Activated naive CD8-positive, alpha-beta T cell treated with anti-CD3 and anti-CD28 coated beads for 36 hours (primary cell): ENCODE measurements at places on chromosomes 2 and 18.

GRCh38 chr2:10722252-10722825 lies 909 bp downstream of the ATP6V1C2 start:
- no peak for DNase-seq

DNA sequence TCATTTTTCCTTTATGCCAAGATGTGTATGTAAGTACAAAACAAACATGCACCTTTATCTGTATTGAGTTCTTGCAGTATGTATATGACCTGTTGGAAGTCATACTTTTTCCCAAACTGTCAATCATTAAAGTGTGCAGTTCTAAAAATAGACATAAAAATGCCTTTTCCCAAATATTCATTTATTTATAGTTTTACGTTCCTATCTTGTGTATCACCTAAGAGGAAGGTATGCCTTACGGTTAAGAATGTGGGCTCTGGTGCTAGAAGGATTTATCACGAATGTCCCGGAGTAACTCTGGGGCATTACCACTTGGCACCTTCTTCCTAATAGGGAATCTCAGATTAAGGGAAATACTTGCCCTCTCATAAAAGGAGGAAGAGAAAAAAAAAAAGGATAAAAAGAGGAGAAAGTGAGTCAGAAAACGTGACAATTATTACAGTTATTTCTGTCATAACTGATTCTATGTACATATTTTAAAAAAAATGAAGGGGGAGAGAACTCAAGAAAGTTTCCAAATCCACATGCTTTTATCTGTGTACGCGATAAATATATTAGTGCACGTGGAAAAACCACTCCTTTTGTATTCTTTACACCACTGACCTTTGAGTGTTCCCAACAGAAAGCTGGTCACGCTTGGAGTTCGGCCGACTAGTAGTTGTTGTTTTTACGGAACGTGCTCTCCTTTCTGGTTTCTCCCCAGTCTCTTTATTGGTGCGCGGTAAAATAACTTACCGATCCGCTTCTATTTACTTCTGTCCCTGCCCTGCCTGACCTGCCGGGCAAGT lies 721 bp downstream of the MCEE start:
- no peak for DNase-seq

DNA sequence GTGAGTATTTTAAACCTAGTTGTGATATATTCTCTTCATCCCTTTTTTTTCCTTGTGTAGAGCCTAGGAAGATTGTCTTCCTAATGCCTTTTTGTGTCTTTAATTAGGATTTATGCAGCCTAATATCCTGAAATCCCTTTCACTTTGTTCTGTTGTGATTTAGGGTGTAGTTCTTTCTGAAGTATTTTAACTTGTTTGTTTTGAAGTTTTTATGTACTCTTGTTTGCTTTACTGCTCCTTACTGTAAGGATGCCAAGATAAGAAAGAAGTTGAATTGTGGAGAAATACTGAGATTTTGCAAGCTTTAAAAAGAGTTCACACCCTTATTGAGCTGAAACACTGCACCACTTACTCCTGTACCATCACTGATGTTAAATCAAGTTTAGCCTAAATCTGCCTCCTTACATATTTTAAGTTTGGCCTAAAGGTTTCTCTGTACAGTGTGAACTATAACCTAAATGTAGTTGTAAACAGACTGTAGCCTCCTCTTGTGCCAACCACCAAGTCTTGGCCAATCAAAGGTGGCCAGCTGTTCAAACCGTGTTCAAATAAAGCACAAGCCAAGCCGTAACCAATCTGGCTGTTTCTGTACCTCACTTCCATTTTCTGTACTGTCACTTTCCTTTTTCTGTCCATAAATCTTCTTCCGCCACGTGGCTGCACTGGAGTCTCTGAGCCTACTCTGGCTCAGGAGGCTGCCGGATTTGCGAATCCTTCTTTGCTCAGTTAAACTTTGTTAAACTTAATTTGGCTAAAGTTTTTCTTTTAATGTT lies 17.7 kb upstream of the ACOXL start:
- no peak for DNase-seq

GRCh38 chr2:208033701-208034502 lies 8.6 kb upstream of the PLEKHM3 start:
- peak; percentile 38 for DNase-seq

DNA sequence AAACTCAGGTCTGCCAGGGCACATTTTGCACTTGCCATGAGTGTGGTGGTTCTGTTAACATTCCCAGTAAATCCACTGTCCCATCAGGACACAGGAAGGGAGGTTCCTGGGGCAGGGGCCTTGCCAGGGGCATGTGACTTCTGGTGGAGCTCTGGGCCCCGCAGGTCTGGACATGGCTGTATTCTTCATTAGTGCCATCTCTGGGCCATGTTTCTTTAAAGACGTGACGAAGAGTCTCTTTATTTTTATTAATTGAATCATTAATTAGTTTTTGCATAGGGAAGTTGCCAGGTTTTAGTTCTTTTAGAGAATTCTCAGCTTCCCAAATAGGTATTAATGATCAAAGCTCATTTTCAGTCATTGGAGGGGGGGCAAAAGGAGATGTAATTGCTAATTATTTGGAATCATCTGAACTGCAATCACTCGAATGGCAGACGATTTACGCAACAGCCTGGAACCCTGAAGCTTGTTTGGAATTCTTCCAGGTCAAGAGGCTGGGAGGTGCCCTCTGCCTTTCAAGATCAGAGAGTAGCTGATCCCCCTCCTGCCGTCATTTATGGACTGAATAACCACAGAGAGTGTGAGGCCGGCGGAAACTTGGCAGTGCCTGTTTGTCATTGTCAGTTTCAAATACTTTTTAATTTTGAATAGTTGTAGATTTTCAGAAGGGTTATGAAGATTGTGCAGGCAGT lies 106.2 kb downstream of the RTP5 start:
- DNase-seq, result no peak

- no peak for DNase-seq
These were observed 12.7 kb downstream of the CYTIP start for GRCh38 chr2:157431176-157431575.

- DNase-seq, result no peak
These were observed 500.5 kb downstream of the TSN start for GRCh38 chr2:122255924-122256323.

DNA sequence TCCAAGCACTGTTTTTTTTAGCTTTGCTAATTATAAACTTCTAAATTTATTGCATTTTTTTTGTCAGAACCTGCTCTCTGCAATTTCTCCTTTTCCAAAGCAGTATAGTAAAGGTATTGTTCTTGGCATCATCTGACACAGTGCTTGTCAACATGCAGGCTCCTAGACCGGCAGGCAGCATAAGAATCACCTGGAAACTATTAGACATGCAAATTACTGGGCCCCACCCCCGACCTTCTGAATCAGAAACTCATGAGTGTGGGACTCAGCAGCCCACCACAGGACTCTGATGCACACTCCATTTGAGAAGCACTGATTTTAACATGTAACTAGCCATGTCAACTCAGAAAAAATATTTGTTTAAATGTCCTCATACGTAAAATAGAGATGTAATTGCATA lies 551.1 kb upstream of the CELF4 start:
- no peak for DNase-seq
